ACHN (cell line): ENCODE measurements at places on chromosomes 5 and 9.

DNA sequence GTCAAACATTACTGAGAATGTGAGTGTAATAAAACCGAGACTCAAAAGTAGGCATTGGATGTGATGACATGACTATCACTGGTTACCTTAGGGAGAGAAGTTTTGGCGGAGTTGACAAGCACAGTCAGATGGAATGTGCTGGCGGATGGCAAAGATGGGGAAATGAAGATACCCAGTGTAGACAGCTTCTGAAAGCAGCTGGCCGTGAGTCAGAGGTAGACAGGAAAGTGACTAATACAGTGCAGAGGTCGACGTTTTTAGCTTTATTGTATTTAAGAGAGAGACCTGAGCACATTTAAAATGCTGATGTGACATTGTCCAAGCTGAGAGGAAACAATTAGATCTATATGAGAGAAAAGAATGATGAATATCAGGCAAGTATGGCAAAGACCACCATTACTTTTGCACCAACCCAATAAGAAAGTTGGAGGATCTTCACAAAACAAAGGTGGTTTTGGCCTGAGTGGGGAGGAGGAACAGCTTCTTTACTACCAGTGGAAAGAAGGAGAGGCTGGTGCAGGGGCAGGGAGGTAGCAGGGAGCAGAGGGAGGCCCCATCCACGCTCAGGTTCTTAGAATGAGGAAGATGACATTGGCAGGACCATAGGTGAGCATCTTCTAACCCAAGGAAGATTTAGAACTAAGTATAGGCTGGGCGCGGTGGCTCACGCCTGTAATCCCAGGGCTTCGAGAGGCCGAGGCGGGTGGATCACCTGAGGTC, 36.7 kb upstream of the KCNIP1 start:
- DNase-seq, result peak; percentile 74

- no peak for DNase-seq
Observed at GRCh38 chr9:90112788-90113187, 508.0 kb downstream of the GADD45G start.

DNA sequence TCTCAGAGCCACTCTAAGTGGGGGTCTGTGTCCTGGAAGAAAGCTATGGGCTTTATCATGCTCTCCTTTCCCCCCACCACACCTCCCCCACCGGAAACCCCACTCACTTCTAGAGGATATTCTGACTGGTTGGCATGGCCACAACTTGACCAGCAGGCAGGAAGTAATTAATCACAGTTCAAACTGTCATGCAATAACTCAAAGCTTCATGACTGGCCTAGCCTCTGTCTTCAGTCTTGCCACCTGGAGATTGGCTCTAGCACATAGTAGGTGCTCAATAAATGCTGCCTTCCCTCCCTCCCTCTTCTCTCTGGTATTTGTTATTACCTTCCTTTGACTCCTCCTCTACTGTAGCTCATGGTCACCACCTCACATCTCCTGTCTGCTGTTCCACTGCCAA, 124.7 kb downstream of the GABBR2 start:
- DNase-seq, result no peak

DNA sequence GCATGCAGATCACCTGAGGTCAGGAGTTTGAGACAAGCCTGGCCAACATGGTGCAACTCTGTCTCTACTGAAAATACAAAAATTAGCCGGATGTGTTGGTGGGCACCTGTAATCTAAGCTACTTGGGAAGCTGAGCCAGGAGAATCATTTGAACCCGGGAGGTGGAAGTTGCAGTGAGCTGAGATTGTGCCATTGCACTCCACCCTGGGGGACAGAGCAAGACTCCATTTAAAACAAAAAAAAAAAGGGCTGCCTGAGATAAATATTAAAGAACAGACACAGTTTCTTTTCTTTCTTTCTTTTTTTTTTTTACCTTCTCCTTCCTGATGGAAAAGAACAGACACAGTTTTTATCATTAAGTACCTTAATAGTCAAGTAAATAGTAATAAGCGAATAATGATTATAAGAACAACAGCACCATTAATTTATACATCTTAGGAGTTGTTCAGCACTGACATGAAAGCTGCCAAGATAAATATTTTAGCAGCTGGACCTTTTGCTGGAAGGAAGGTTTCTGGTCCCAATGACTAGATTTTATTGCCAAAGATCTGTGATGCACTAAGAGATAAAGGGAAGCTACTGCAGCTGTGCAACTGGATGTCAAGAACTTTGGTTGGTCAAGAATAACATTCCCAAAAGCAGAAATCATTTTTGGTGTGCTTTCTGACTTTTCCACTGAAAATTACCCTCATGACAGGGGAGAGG, 7.0 kb downstream of the CENPP start:
- no peak for DNase-seq

GRCh38 chr9:94995048-94995693, 268.7 kb downstream of the AOPEP start:
- no peak for DNase-seq

- DNase-seq, result no peak
Observed at GRCh38 chr5:147479949-147480348, 29.9 kb downstream of the DPYSL3 start.

DNA sequence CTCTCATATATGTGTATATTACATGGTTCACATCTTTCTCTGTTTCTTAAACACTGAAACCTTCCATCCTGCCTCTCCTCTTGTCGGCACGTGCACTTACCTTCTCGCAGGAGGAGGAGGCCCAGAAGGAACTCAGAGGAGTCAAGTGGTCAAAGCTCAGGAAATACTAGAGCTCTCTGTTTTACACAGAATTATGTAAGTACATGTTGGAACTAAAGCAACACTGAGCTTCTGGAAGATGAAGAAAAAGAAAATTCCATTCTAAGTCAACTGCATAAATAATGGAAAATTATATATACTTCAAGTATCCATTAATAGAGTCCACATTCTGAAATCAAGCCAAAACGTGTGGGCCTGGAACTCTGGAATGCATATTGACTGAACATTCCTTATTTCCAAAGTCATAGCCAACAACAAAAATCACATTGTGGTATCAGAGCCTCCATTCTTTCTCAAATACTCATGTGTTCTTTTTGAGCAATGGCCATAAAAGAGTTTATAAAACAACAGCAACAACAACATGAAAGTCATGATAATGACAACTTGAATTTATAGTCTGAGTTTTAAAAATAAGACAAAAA, 121.5 kb upstream of the RAI14 start:
- DNase-seq, result no peak

GRCh38 chr5:173809014-173809413, 79.1 kb upstream of the CPEB4 start:
- no peak for DNase-seq

DNA sequence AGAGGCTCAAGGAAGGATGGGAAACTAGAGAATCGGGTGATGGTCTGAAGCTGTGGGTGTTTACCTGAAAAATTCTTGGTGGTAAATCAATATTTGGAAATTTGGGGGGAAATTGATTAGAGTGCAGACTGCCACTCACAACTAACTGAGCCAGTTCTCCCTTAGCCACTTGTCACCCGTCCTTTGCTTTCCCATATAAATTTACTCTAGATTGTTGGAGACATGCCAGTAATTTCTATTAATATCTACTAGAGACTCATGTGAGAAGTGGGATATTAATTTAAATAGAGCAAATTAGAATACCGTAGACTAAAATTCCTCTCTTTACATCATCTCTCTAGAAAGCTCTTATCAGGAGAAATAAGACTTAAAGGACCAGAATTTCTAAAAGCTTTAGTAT, 471.3 kb upstream of the DAB2 start:
- DNase-seq, result no peak

GRCh38 chr9:120944434-120944843, 17.8 kb upstream of the TRAF1 start:
- DNase-seq, result no peak

DNA sequence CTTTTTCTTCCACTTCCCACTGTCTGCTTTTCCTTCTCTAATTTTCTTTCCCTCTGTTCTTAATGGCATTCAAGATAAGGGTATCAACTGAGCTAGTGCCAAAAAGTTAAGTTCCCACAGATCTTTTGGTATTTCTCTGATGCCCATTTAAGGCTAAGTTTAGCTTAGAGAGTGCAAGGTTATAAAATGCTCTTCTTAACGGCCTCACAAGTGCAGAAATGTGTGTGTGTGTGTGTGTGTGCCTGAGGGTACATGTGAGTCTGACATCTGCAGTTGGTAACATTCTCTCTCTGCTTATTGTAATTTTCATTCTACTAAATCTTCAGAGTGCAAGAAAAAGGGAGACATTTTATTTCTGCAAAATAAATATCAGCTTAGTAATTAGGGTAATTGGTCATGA, 24.2 kb downstream of the FBN2 start:
- no peak for DNase-seq

DNA sequence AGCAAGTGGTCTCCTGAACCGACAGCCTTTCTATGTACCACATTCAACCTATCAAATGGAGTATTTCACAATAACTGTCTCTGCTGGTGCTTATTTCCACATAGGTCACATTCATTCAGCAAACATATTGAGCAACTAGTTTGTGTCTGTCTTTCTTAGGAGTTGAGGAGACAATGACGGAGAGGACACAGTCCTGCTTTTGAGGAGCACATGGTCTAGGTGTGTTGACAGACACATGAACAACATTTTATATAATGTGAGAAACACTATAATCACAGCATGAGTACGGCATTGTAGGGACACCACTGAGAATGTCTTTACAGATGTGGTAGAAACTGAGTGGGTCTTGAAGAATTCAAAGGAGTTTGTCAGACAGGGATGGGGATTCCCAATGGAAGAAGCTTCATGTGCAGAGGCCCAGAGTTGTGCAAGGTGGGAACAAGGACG, 28.5 kb downstream of the NFIL3 start:
- no peak for DNase-seq

DNA sequence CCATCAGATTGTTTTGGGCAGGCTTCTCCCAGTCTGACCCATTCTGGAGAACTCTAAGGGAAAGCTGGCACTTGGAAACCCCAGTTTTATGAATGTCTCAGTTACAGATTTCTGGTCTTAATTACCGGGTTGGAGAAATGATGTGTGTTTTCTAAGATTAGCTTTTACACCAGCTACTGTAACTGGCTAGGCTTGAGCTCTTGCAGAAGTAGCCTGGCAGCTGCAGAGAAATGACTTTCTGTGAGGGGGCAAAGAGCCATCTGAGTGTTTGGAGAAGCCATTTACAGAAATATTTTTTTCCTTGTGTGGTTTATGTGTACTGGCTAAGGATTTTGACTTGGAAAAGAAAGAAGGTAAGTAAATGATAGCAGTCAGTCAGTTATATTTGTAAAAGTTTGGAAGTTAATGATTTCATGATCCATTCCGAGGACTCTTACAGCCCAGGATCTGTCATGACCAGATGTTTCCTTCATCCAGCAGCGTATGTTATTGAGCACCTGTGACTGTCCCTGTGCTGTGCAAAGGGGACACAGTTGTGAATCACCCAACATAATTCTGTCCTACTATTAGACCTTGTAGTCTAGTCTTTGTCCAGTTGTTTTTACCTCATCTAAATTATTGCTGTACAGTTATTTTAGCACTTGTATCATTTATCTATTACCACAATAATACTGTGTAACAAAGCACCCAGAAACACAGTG, 53.7 kb upstream of the GDNF start:
- DNase-seq, result no peak

GRCh38 chr5:58851571-58851970, 268.7 kb downstream of the RAB3C start:
- no peak for DNase-seq

- peak; percentile 86 for DNase-seq
Observed at GRCh38 chr9:76403352-76403751, 9.1 kb upstream of the RFK start.

DNA sequence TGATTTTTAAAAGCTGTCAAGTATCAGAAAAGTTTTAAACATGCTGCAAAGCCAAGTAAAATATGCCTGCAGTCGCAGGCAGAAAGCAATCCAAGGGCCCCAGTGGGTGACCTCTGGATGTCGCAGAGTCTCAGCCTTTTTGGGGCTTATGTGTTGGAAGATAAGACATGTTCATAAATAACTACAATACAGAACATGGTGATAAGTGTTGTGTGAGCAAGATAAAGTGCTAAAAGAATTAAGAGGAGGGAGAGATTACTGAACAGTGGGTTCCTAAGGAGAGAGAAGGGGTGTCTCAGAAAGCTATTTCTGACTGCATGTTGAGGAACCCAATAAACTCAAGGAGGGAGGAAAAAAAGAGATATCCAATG, 78.9 kb upstream of the ADRB2 start:
- no peak for DNase-seq

DNA sequence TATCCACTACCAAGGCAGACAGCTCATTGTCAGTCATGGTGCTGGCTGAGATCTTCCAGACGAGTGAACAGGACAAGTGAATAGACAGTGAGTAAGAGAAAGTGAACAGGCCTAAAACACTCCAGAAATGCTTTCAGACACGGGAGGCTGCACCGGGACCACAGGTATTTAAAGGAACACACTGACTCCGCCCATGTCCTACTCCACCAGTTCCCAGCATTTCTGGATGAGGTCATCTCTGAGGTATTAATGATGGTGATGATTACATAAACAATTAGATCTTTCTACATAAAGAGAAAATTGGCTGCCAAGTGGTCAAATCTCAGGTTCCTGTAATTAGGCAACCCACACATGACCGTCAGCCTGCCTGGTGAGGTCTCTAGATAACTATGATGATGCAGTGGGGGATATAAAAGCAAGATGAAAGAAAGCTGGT, at the start of gene ACTBL2:
Gene ACTBL2, minus strand, starts transcription at position 141 of the 436 bp plus-strand sequence. Its CDS starts 104 bp downstream, at position 37.
- peak; percentile 90 for DNase-seq

DNA sequence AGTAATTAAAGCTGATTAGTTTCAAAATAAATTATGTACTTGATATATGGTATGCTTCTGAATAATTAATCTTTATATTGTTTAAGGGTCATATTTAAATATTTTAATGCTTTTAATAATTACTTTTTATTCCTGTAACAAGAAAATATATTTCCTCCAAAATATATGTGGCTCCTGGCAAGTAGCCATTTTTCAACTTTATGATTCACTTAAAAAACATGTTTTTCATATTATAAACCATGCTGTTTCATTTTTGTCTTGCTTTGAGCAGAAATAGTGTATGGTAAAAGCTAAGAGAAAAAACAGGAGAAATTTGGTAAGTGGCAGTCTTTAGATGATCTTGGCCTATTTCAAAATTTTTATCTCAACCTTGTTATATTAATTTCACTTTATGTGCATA, 14.6 kb downstream of the SPATA9 start:
- DNase-seq, result no peak

- DNase-seq, result peak; percentile 41
Observed at GRCh38 chr5:151239237-151239861, 13.6 kb upstream of the GM2A start.

DNA sequence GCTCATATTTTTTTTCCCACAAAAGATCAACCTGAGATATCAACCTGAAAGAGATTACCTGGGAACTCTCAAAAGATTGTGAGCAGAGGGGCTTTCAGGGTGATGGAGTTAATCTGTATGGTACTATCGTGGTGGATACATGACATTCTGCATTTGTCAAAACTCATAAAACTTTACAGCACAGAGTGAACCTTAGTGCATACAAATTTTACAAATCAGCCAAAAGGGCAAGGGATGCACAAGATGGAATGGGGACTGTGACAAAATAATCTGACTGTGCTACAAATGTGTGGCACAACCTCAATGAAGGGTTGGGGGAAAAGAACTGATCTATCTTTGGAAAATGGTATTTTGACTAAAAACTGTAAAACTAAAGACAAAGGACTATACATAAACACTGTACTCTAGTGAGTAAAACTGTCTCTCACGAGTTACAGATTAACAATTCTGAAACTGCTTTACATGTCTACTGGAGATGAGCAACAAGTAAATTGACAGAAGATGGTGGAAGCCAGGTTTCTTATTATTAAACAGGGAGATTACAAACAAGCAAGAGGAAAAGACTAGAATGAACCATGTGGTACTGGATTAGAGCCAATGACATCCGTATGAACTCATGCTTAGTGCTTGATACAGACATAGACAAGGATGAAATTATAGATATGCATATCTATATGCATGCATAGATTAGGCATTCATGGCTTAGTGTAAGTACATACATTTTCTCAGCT, 24.8 kb upstream of the RLN1 start:
- no peak for DNase-seq
